Ovary (tissue), 10 donors: ENCODE measurements at places on chromosomes 13 and 19. TPM values are rescaled to one million over a fixed set of nuclear protein-coding genes. Genes with fewer than 3 reads are reported as not detected.

Gene ATCAY
- polyA plus RNA-seq, result not detected

Gene PRODH2
- not detected for polyA plus RNA-seq

Gene RHPN2
- 2.6 TPM for polyA plus RNA-seq

Gene ZNF536
- 0.27 TPM for polyA plus RNA-seq

Gene LIPE
- polyA plus RNA-seq, result 7.9 TPM

GRCh38 chr13:108534728-108535127 lies 94.7 kb upstream of the MYO16 start:
- no peak for DNase-seq
